Immature natural killer cell (primary cell): ENCODE measurements at places on chromosomes 12 and 14.
A peak's percentile ranks its signal among the peaks of the same experiment; 100 is the strongest.

DNA sequence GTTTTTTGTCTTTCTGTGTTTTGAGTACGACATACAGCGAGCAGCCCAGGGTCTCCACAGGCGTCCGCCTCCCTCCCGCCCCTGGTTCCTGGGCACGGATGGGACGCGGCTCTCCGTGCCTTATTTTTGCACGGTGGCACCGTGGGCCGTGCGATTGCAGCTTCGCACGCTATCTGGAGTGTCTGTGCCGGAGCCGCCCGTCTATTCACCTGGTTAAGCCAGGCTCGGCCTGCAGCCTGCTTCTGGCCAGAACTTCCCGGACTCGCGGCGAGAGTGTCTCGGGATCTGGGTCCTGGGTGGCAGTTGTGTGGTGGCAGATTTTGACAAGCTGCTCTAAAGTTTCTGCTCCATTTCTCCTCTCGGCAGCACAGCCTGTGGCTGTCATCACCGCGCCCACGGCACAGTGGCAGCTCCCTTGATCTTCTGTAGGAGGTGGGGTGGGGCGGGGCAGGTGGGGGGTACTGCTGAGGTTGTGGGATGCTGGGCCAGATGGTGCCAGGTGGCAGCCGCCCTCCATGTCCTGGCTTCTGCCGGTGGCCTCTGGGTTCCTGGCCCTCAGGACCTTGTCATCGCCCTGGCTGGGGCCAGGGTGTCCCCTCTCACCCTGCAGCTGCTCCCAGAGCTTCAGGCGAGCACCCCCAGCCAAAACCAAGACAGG is 2.9 kb downstream of the MMP17 start:
- H3K4me1 ChIP-seq = peaks cover 4% of the 10 kb centered on the region
- DNase-seq = no peak
- H3K27ac ChIP-seq = no peak overlapping the region
- H3K36me3 ChIP-seq = no peaks in the 10 kb centered on the region
- peak overlapping the region; percentile 54 for H3K4me3 ChIP-seq
- H3K27me3 ChIP-seq = peaks cover 4% of the 10 kb centered on the region

GRCh38 chr12:75270157-75270556 is 60.0 kb downstream of the CAPS2 start:
- H3K27me3 ChIP-seq = no peaks in the 10 kb centered on the region
- DNase-seq = no peak
- H3K36me3 ChIP-seq = no peaks in the 10 kb centered on the region
- H3K4me1 ChIP-seq = no peaks in the 10 kb centered on the region
- H3K27ac ChIP-seq = no peak overlapping the region
- H3K4me3 ChIP-seq = no peak overlapping the region

DNA sequence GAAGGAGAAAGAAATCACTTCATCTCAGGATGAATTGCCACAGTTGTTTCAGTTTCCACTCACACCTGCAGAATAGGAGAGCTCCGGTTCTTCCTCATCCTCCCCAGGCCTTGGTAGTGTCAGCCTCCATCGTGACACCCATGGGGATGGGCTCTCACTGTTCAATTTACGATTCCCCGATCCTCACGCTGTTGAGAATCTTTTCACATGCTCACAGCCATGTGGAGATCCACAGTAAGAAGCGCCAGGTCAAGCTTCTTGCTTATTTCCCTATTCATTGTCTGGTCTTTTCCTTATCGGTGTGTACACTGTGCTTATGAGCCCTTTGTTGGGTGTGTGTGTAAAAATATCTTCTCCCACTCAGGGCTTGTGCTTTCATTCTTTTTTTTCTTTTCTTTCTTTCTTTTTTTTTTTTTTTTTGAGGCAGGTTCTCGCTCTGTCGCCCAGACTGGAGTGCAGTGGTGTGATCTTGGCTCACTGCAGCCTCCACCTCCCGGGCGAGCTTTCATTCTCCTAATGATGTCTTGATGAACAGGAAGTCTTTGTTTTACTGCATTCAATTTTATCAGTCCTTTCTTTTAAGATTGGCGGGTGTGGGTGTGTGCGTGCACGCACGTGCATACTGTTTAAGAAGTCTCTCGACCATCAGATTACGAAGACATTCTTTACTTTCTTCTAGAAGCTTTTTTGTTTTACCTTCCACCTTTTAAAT is 21.5 kb downstream of the RIN3 start:
- DNase-seq = peak; percentile 45
- peaks cover 15% of the 10 kb centered on the region for H3K27me3 ChIP-seq
- peaks cover 91% of the 10 kb centered on the region for H3K4me1 ChIP-seq
- H3K27ac ChIP-seq = peak overlapping the region; percentile 96

- peak overlapping the region; percentile 82 for H3K27ac ChIP-seq
- peaks cover 15% of the 10 kb centered on the region for H3K27me3 ChIP-seq
- H3K4me3 ChIP-seq = peak overlapping the region; percentile 42
- H3K36me3 ChIP-seq = peaks cover 5% of the 10 kb centered on the region
- DNase-seq = no peak
Observed at GRCh38 chr14:49636866-49637265, 1.8 kb upstream of the DNAAF2 start.

GRCh38 chr14:61950340-61950739 is 188.1 kb downstream of the SNAPC1 start:
- no peak overlapping the region for H3K27ac ChIP-seq
- no peaks in the 10 kb centered on the region for H3K4me1 ChIP-seq
- H3K36me3 ChIP-seq = no peaks in the 10 kb centered on the region
- H3K27me3 ChIP-seq = peaks cover 3% of the 10 kb centered on the region

DNA sequence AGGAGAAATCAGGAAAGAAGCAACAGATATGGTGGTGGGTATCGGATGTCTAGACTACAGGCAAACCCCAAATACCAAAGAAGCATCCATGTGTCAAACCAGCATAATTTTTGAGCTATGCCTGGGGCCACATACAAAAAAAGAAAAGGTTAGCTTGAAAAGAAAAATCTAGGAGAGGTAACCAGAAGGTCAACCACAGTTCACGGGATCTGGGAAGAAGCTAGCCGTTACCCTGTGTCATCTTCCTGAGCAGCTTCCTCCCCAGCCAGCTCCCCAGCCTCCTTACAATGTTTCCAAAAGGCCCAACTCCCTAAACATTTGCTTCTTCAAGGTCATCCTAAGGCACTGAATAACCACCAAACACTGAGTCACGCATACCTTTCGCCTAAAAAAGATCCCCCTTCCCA is 3.1 kb downstream of the SINHCAF start:
- H3K36me3 ChIP-seq = no peaks in the 10 kb centered on the region
- H3K27ac ChIP-seq = peak overlapping the region; percentile 90
- H3K27me3 ChIP-seq = peaks cover 22% of the 10 kb centered on the region
- DNase-seq = no peak
